ENCODE measurements at places on chromosomes 3 and 15. TPM values are rescaled to one million over a fixed set of nuclear protein-coding genes. Genes with fewer than 3 reads are reported as not detected.

- H3K27ac ChIP-seq, result no peak overlapping the region
- no peak overlapping the region for H3K4me3 ChIP-seq
- no peaks in the 10 kb centered on the region for H3K36me3 ChIP-seq
- no peaks in the 10 kb centered on the region for H3K27me3 ChIP-seq
- no peak for DNase-seq
Measured at GRCh38 chr3:128854475-128854874, 24.9 kb upstream of the ACAD9 start.

DNA sequence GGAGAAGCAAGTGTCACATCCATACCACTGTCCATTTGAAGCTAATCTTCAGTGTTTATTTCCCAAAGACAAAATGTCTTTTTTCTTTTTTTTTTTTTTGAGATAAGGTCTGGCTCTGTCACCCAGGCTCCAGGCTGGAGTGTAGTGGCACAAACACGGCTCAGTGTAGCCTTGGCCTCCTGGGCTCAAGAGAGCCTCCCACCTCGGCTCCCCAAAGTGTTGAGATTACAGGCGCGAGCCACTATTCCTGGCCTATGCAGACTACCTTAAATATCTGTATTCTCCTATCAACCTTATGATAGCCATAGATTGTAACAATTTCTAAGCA lies 27.7 kb upstream of the VPS33B start:
- no peaks in the 10 kb centered on the region for H3K36me3 ChIP-seq
- no peaks in the 10 kb centered on the region for H3K4me1 ChIP-seq
- no peak for DNase-seq
- no peaks in the 10 kb centered on the region for H3K27me3 ChIP-seq
- no peak overlapping the region for H3K27ac ChIP-seq

DNA sequence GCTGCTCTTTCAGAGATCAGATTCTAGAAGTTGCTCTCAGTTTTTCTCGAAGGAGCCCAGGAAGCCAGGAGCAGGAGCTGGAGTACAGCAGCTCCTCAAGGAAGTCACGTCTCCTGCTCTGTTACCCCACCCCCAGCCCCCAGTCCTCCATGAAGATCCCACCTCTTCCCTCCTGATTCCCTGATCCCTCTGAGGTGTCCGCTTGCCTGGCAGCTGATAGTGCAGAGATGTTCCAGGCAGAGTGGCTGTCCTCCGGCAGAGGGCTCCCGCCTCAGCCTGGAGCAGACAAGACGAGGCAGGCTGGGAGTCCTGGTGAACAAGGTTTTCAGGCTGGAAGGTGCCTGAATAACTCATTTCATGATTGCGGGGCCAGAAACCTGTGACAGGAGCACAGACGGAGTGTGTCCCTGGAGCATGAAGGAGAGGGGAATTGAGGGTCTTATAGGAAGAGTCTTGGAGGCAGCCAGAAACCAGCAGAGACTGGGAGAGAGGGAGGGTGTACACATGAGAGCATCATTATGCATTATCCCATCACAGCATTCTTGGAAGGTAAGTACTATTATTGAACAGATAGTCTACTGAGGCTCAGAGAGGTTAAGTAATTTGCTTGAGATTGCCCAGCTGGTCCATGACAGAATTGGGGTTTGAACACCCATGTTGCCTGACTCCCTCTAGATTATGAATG lies 1.2 kb downstream of the HRH1 start:
- peaks cover 2% of the 10 kb centered on the region for H3K4me1 ChIP-seq
- DNase-seq, result peak; percentile 76
- no peak overlapping the region for H3K27ac ChIP-seq
- H3K36me3 ChIP-seq, result no peaks in the 10 kb centered on the region

DNA sequence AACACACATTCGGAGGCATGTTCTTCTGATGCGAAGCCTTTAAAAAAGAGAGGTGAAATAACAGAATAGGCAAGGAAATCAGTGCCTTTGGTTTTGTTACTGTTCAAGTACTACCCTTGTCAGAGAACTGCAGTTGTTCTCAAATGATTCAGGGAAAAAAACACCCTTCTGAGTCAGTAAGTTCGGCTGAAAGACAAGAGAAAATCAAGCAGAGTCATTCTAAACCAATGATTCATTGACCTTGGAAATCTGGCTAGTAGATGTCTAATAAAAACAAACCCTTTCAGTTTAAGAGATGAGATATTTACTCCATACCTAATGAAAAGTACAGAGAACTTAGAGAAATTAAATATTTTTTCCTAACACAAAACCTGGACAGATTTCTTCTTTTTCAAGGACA lies 72.7 kb upstream of the ABI3BP start:
- H3K4me1 ChIP-seq, result no peaks in the 10 kb centered on the region
- no peaks in the 10 kb centered on the region for H3K36me3 ChIP-seq
- no peaks in the 10 kb centered on the region for H3K27me3 ChIP-seq
- no peak overlapping the region for H3K27ac ChIP-seq
- no peak overlapping the region for H3K4me3 ChIP-seq

GRCh38 chr3:64411101-64411500 lies 185.8 kb upstream of the PRICKLE2 start:
- H3K4me1 ChIP-seq, result no peaks in the 10 kb centered on the region
- no peak overlapping the region for H3K4me3 ChIP-seq
- no peaks in the 10 kb centered on the region for H3K36me3 ChIP-seq
- H3K27me3 ChIP-seq, result no peaks in the 10 kb centered on the region

DNA sequence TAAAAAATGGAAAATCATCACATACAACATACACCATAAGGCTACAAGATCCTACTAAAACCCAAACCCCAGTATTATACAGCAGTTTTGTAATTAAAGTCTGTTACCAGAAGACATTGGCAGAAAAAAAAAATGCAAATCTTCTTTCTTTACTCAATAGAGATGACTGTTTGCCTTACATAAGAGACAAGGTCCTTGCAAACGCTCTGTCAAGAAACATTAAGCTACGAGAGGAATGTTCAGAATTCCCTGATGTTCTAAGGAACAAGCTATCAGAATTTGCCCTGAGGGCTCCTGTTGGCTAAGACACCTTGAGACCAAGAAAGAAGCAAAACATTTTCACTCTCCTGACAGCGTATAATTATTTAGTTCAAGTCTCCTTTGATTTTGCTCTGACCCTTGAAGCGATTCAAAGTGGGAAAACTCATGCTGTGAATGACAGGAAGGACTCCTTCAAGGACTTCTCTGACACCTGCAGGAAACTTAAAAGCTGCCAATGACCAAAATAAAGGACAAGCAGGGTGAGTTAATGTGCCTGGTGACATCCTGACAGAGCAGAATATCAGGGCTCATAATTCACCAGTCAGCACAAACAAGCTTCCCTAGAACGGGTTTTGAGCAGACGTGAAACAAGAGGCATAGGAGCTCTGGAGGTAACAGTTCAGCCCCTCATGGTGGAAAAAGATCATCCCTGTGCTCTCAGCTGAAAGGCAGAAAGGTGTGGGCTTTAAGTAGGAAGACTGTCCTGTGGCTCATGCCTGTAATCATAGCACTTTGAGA lies 2.5 kb downstream of the SCAMP2 start:
- H3K36me3 ChIP-seq, result no peaks in the 10 kb centered on the region
- no peak overlapping the region for H3K27ac ChIP-seq
- H3K4me3 ChIP-seq, result no peak overlapping the region
- no peaks in the 10 kb centered on the region for H3K27me3 ChIP-seq
- DNase-seq, result no peak

Gene GPR149
- not detected for total RNA-seq

Gene AGTR1
- total RNA-seq, result not detected

Gene AMOTL2
- 60.3 TPM for total RNA-seq

Gene ZNF197
- 16.8 TPM for total RNA-seq

Gene SOX14
- total RNA-seq, result 0.21 TPM

Gene EXD1
- 0.54 TPM for total RNA-seq
